Dermis blood vessel endothelial cell (primary cell): ENCODE measurements at places on chromosomes 16 and 17.

DNA sequence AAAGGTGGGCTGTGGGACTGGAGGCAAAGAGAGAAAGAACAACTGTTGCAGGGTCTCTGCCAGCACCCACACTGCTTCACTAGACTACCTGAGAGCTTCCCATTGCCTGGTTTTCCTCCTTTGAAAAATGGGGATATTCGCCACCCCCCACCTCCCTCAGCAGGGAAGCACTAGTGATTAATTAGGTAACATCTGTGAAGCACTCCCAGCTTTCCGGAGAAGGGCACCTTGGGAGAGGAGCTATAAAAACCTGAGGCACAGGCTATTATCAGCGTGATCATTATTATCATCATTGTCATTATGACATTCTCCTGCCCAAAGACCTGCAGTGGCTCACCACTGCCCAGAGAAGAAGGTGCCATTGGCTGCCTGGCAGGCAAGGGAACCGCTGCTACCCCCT, 83.5 kb downstream of the XYLT1 start:
- DNase-seq = no peak

GRCh38 chr17:63698381-63698885, 1.5 kb downstream of the LIMD2 start:
- DNase-seq = peak; percentile 30

GRCh38 chr17:2390199-2390836, 10.5 kb downstream of the MNT start:
- DNase-seq = no peak

GRCh38 chr16:1870365-1871082, 1.4 kb downstream of the MEIOB start:
- DNase-seq = peak; percentile 34

DNA sequence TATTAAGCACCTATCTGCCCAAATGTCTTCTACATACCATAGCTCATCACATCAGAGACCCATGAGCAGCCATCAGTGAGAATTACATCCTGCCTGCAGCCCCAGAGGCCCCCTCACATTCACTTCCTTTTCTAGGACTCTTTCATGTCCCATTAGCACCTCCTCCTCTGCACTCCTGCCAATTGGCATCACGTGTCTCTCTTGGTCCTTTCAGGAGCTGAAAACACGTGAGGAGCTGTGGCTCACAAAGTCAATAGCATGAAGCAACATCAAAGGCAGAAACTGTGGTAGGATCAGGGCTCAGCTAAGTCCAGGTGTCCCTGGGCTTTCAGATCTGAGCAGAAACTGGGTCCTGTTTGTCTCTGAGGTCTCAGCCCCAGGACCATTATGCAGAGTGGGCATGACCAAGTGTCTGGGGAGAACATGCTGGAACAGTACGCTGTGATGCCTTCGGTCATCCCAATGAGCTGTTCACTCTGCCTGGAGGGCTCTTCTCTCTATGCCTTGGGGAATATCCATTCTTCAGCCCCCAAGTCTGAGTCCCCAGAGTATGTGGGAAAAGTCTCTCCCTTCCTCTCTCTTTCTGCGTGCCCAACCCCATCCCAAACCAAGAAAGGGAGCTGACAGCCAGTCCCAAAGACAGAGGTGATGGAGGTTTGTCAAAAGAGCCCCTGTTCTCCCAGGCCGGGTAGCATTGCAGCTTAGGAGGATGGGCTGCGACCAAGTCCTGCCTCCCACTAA, 457.0 kb upstream of the CDH5 start:
- no peak for DNase-seq

GRCh38 chr17:39627712-39628516, 1.2 kb downstream of the PPP1R1B start:
- no peak for DNase-seq

- DNase-seq = no peak
These were observed 408 bp downstream of the LMF1 start for GRCh38 chr16:970386-970765.

- peak; percentile 94 for DNase-seq
These were observed 105.8 kb downstream of the NOG start for GRCh38 chr17:56699186-56699894.

- no peak for DNase-seq
These were observed 154.8 kb upstream of the RPH3AL start for GRCh38 chr17:507441-507840.

- no peak for DNase-seq
These were observed 5.7 kb downstream of the KCNJ16 start for GRCh38 chr17:70080541-70081347.

DNA sequence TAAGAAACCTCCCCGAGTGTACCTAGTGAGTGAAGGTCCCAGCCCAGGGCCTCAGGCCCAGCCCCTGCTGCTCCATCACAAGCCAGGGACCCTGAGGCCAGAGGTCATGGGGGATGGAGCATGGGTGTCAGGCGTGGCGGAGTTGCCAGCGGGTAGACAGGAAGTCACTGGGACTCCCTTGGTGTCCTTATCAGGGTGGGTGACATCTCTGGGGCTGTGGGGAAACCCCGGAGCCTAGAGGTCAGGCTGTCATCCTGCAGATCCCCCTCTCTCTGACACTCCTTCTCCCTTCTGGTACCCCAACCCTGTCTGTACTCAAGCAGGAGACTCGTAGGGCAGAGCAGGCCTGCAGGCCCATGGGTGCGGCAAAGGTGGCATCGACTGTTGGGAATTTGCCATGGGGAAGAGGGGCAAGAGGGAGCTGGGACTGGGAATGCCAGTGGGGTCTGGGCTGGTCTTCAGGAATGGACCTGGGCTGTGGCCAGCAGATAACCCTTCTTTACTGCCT, 10.8 kb upstream of the ADGRG1 start:
- no peak for DNase-seq

- DNase-seq = no peak
These were observed 144.2 kb downstream of the ENGASE start for GRCh38 chr17:79218825-79219200.

DNA sequence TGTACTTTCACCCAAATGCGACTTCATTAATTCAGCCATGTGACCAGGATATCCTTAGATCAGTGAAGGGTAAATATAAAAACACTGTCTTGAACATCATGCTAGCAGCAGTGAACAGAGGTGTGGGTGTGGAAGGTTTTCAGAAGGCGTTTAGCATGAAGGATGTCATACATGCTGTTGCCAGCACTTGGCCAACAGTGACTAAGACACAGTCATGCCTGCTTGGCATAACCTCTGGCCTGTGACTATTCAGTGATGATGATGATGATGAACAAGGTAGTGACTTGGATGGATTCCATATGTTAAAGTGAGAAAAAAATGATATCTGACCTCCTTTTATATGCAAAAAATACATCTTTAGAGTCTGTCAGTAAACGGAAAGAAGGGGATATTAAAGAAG, 97.9 kb downstream of the MAP2K4 start:
- no peak for DNase-seq

GRCh38 chr17:81132770-81133723, 32.3 kb upstream of the PVALEF start:
- DNase-seq = no peak

DNA sequence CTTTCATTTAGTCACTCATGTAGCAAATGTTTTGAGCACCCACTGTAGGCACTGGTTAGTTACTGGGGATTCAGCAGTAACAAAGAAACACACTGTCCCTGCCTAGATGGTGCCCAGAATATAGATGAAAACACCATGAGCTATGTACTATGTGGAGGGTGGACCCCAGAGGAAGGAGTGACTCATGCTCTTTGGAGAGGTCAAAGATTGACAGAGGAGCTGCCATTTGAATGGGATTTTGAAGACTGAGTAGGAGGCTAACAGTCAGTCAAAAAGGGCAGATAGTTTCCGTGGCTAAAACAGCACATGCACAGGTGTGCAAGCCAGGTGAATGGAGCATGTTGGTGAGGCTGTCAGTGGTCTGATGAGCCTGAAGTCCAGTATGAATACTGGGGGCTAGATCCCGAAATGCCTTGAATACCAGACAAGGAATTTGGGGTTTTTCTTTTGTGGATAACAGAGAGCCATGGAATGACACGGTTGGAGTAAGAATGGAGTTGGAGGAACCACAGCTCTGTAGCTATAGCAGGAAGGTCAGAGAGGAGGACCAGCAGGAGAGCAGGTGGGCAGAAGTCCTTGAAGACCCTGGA, 6.1 kb downstream of the IL21R start:
- peak; percentile 55 for DNase-seq

GRCh38 chr17:71762526-71762925, 358.3 kb upstream of the SOX9 start:
- DNase-seq = no peak

DNA sequence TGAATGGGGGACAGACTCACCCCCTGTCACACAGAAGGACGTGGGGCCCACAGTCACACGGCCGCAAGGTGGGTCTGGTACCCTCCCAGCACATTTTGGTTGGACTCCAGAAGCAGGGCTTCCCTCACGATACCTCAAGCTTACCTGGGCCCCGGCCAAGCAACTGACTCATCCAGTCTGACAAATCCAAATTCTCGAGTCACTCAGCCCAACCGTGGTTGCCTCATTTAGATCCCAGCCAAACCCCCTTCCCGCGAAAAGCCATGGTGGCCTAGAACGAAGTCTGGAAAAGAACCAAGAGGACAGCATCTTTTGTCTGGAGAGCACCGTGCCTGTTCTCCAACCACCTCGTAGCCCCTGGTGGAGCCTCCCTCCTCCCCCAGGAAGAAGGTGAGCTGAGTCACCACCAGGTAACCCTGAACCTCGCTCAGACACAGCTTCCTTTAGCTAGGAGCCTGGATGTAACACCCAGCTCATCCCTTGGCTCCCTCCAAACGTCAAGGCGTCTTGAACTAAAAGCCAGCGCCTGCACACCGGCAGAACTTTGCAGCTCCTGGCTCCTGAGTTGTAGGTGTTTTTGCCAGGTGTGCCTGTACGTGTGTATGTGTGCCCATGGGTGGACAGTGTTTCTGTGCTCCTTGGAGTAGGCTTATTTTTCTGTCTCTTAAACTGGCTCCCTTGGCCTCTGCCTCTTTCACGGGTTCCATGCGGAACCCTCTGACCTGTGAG, 78.9 kb downstream of the CMIP start:
- DNase-seq = no peak

DNA sequence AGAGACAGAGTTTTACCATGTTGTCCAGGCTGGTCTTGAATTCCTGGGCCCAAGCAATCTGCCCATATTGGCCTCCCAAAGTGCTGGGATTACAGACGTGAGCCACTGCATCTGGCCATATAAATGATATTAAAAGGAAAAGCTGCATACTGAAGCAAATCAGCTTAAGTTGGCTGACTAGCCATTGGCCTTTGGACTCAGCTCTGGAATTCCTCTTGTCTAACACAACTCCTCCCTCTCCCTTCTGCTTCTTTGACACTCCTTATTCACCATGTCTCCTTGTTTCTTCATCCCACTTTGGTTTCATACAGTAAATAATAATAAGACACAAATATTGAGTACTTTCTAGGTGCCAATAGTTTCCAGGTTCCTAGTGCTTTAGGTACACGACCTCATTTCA, 7.5 kb downstream of the KRT12 start:
- no peak for DNase-seq

DNA sequence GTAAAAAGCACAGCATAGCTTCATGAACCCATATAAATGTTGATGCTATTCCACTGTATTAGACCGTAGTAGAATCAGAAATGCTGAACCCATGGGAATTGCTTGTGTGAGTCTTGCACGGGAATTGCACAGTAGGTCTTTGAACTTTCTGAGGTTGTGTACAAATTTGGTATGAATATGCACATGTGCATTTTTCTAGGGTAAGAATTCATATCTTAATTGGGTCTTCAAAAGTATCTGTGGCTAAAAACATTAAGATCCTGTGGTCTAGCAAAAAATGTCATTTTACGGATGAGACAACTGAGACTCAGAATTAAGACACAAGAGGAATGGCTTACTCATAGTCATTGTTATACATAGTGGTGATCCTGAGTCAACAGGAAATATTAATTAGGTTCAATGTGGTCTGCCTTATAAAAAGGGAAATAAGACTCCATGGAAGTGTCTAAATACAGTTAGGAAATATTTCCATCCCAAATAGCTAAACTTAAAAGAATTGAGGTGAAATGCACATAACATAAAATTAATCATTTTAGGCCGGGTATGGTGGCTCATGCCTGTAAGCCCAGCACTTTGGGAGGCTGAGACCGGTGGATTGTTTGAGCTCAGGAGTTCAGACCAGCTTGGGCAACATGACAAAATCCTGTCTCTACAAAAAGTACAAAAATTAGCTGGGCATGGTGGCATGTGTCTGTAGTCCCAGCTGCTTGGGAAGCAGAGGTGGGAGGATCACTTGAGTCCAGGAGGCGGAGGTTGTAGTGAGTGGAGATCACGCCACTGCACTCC, 22.8 kb downstream of the TAOK1 start:
- peak; percentile 76 for DNase-seq

DNA sequence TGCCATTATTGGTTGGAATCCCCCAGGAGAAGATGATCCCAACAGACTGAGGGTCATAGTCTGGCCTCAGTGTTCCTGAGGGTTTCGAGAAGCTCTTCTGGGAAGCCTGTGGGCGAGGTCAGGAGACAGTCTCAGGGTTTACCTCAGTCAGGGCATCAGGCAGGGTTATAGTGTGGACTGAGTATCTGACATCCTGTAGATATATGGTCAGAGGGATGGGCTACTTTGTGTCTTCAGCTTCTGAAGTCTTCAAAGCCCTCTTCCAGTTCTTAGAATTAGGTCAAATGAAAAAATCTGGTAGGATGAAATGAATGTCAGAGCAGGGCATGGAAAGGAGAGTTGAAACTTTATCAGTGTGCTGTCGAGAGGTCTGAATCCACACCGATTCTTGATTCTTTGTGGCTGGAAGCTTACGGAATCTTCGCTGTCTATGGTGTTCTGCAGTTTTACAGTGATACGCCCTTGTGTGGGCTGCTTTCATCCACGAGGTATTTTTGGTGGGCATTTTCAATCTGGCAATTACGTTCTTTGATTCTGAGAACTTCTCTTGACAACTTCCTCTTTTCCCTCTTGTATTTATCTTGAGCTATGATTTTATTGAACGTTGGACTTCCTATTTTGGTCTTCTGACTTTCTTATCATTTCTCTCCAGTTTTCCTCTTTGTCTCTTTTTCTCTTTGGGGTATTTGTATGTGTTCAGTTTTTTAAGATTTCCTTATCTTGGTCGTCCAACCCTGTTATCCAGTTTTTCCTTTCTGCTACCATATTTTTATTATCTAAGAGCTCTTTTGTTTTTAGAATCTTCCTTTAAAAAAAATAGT, 30.4 kb downstream of the BPTF start:
- no peak for DNase-seq

DNA sequence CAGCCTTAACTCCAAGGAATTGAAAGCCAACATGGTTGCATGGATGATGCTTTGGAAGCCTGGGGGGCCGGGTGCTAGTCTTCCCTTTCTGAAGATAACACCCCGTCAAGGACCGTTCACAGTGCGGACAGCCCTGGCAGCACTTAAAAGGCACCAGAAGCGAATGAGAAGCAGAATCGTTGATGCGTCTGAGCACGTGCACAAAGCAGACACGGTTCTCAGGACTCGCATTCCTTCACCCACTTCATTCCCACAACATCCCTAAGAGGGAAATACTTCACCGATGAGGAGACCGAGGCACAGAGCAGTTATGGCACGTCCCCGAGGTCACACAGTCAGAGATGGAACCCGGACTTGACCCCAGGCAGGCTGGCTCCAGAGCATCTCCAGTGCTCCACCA, 14.2 kb downstream of the TRPV1 start:
- no peak for DNase-seq
